Right atrium auricular region (tissue), 2 donors: ENCODE measurements at places on chromosomes 7 and 10. TPM values are rescaled to one million over a fixed set of nuclear protein-coding genes. Genes with fewer than 3 reads are reported as not detected.
A peak's percentile ranks its signal among the peaks of the same experiment; 100 is the strongest.

GRCh38 chr7:24718431-24718831 is 38.8 kb downstream of the GSDME start:
- no peaks in the 10 kb centered on the region for H3K27me3 ChIP-seq
- H3K4me3 ChIP-seq = no peak overlapping the region
- no peak overlapping the region for H3K27ac ChIP-seq

- DNase-seq = no peak
- no peaks in the 10 kb centered on the region for H3K27me3 ChIP-seq
- H3K27ac ChIP-seq = no peak overlapping the region
- no peak overlapping the region for H3K4me3 ChIP-seq
Measured at GRCh38 chr10:72638586-72639440, 12.9 kb upstream of the MICU1 start.

Gene OPN1SW
- total RNA-seq = not detected

GRCh38 chr10:133364645-133365431 is 7.0 kb upstream of the FUOM start:
- H3K4me1 ChIP-seq = no peaks in the 10 kb centered on the region
- DNase-seq = no peak
- H3K27ac ChIP-seq = no peak overlapping the region
- H3K36me3 ChIP-seq = peaks cover 60% of the 10 kb centered on the region
- H3K27me3 ChIP-seq = no peaks in the 10 kb centered on the region

DNA sequence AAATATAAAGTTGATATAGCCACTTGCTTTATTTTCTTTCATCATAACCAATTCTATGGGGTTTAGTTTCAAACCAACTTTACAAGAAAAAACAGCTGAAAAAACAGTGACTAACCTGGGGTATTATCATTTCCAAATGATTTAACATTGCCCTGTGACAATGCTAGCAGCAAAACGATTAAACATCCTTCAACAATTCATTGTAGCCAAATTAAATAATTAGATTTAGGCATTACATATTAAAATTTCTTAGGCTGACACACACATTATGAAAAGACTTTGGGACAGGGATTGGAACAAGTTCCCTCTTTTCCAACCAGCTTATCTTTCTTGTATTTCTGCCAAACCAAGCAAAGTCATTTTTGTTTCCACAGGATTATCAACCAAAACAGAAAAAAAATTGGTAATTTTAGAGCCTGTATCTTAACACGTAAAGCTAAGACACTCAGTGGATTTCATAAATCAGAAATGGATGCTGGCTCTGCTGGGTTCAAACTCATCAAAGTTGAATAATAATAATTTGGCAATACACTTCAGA is 84.0 kb downstream of the SEMA3D start:
- H3K4me1 ChIP-seq = no peaks in the 10 kb centered on the region
- H3K27ac ChIP-seq = no peak overlapping the region
- no peaks in the 10 kb centered on the region for H3K27me3 ChIP-seq
- H3K4me3 ChIP-seq = no peak overlapping the region
- no peak for DNase-seq

DNA sequence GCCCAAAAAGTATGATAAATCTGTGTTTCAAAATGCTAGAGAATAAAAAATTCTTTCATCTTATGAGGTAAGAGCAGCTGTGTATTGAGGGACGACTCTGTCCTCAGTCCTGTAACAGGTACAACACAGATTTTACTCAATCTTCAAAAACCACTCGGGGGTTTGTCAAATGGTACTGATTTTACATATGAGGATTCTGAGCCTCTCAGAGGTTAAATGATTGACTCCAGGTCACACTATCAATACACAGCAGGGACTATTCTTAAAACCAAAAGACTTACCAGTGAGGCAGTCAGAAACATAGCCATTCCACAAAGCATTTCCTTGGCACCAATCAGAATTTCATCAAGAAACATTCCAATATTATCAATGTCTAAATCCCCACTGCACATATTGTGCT is 95.5 kb downstream of the SGMS1 start:
- no peak for DNase-seq
- no peak overlapping the region for H3K4me3 ChIP-seq
- H3K27ac ChIP-seq = no peak overlapping the region
- H3K4me1 ChIP-seq = no peaks in the 10 kb centered on the region
- H3K36me3 ChIP-seq = no peaks in the 10 kb centered on the region

- H3K27ac ChIP-seq = no peak overlapping the region
- no peaks in the 10 kb centered on the region for H3K36me3 ChIP-seq
- no peaks in the 10 kb centered on the region for H3K27me3 ChIP-seq
- no peak overlapping the region for H3K4me3 ChIP-seq
Measured at GRCh38 chr10:90007226-90007625, 305.8 kb downstream of the KIF20B start.

GRCh38 chr10:28880683-28880950 is 203.3 kb downstream of the BAMBI start:
- H3K4me1 ChIP-seq = no peaks in the 10 kb centered on the region
- no peak overlapping the region for H3K4me3 ChIP-seq
- no peaks in the 10 kb centered on the region for H3K36me3 ChIP-seq
- DNase-seq = no peak

Gene DNAJC12
- 6.0 TPM for total RNA-seq

- peaks cover 18% of the 10 kb centered on the region for H3K36me3 ChIP-seq
- DNase-seq = no peak
- H3K4me1 ChIP-seq = no peaks in the 10 kb centered on the region
- H3K4me3 ChIP-seq = peak within 1 kb of the TSS; percentile 64
- H3K27me3 ChIP-seq = no peaks in the 10 kb centered on the region
Measured at GRCh38 chr10:45000752-45001380, at the start of gene ZNF22. Gene ZNF22 (plus strand): TSS chr10:45000923. CDS start chr10:45003369, 2,446 bp downstream.

Gene RADIL
- total RNA-seq = 16.0 TPM

GRCh38 chr10:129174232-129175014 is 292.6 kb upstream of the MGMT start:
- H3K36me3 ChIP-seq = no peaks in the 10 kb centered on the region
- H3K27me3 ChIP-seq = no peaks in the 10 kb centered on the region
- H3K27ac ChIP-seq = no peak overlapping the region

DNA sequence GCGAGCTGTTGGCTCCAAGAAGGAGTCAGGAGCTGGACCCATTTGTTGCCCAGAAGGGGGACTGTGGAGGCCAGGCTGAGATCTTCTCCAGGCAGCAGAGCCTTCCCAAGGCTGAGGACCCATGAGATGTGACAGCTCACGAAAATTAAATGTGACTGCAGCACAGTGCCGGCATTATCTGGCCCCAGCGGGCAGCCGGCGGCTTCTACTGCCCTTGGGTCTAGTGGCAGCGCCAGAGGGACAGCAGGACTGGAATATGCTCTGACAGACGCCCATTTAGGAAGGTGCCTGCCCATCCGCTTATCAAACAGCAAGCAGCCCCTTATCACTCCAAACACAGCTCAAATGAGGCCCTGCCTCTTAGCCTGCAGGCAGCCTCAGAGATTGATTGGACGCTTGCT is 122.9 kb upstream of the LYZL2 start:
- H3K27ac ChIP-seq = peak overlapping the region; percentile 63
- no peak for DNase-seq
- H3K36me3 ChIP-seq = no peaks in the 10 kb centered on the region
- no peak overlapping the region for H3K4me3 ChIP-seq
- no peaks in the 10 kb centered on the region for H3K27me3 ChIP-seq

DNA sequence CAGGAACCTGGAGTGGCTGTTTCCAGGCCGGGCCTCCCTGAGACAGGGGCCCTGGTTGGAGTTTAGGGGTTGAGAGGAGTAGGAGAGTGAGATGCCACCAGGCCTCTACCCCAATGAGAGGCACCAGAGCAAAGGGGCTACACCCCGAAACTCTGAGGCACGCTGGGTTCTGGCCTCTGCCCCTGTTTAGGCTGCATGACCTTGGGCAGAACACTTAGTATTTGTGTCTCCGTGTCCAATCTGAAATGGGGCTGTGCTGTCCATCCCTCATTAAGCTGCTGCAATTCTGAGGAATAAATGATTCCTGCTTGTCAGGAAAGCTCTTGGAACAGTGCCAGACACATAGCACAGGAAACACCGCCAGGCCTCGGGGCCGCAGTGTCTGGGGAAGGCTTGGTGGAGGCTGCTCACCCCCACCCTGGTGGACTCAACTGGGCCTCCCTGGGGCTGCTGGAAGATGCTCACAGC is 40.5 kb upstream of the SAMD8 start:
- H3K27ac ChIP-seq = peak overlapping the region; percentile 62
- DNase-seq = no peak
- H3K4me1 ChIP-seq = no peaks in the 10 kb centered on the region
- H3K36me3 ChIP-seq = no peaks in the 10 kb centered on the region
- no peaks in the 10 kb centered on the region for H3K27me3 ChIP-seq

DNA sequence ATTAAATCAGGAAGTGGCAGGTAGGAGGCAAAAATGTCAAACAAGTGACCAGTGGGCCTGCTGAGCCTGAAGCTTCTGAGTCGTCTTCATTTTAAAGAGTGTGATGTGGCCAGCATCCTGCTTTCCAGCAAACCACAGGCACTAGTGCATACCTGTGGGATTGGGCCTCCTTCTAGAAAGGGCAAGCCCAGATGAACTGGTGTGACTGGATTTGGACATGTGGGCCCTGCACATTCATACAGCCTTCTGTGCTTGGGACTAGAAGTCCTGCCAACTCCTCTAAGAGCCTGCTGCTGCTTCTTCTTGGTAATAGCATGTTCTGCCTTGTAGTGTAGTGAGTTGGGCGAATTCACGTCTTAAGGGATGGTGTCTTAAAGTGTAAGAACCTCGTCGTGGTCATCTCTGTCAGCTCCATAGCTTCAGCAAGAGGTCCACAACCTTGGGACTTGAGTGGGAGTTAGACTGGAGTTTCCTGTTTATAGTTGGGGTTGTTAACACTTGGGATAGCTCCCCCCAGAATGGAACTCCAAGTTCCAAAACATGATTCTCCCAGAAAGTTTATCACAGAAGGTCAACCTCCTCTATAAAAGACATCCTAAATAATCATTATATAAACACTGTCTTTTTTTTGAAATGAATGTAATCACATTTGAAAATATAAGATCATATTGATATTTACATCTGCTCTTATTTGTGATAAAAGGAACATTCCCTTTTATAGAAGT is 11.2 kb downstream of the BMPER start:
- no peaks in the 10 kb centered on the region for H3K4me1 ChIP-seq
- H3K27ac ChIP-seq = no peak overlapping the region
- no peak for DNase-seq
- H3K36me3 ChIP-seq = no peaks in the 10 kb centered on the region

- DNase-seq = no peak
- H3K27me3 ChIP-seq = no peaks in the 10 kb centered on the region
- no peak overlapping the region for H3K27ac ChIP-seq
Measured at GRCh38 chr10:70664702-70665195, 7.6 kb upstream of the ADAMTS14 start.

Gene PDCD11
- 11.2 TPM for total RNA-seq

Gene CYP3A4
- total RNA-seq = not detected

DNA sequence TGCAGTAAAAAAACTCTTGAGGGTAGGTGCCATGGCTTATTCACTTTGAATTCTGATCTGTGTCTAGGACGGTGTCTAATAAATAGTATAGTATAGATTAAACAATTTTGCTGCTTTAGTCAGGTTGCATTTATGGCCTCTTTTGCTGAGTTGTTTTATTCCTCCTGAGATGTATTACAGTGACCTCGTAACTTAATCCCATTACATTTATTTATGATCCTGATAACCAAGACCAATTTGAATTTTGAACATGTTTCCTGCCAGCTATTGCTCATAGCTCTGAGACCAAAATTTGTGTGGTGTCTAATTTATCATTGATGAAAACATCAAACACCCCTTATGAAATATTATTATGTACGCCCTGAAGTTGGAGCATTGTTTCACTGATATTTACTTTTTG is 381.9 kb upstream of the SEMA3C start:
- no peaks in the 10 kb centered on the region for H3K27me3 ChIP-seq
- no peaks in the 10 kb centered on the region for H3K4me1 ChIP-seq
- H3K36me3 ChIP-seq = no peaks in the 10 kb centered on the region
- no peak for DNase-seq
- no peak overlapping the region for H3K27ac ChIP-seq

GRCh38 chr7:119065966-119066365 is 841.5 kb downstream of the ANKRD7 start:
- no peak overlapping the region for H3K4me3 ChIP-seq
- no peaks in the 10 kb centered on the region for H3K27me3 ChIP-seq
- no peak for DNase-seq
- H3K4me1 ChIP-seq = no peaks in the 10 kb centered on the region
- no peaks in the 10 kb centered on the region for H3K36me3 ChIP-seq

GRCh38 chr7:74439541-74439940 is 14.2 kb upstream of the GTF2IRD1 start:
- no peak overlapping the region for H3K4me3 ChIP-seq
- H3K27me3 ChIP-seq = no peaks in the 10 kb centered on the region
- H3K4me1 ChIP-seq = no peaks in the 10 kb centered on the region
- no peak for DNase-seq
- H3K36me3 ChIP-seq = no peaks in the 10 kb centered on the region

- no peak for DNase-seq
- H3K4me3 ChIP-seq = no peak overlapping the region
- no peak overlapping the region for H3K27ac ChIP-seq
- no peaks in the 10 kb centered on the region for H3K27me3 ChIP-seq
- no peaks in the 10 kb centered on the region for H3K36me3 ChIP-seq
Measured at GRCh38 chr7:96285579-96285978, 36.3 kb downstream of the SLC25A13 start.

DNA sequence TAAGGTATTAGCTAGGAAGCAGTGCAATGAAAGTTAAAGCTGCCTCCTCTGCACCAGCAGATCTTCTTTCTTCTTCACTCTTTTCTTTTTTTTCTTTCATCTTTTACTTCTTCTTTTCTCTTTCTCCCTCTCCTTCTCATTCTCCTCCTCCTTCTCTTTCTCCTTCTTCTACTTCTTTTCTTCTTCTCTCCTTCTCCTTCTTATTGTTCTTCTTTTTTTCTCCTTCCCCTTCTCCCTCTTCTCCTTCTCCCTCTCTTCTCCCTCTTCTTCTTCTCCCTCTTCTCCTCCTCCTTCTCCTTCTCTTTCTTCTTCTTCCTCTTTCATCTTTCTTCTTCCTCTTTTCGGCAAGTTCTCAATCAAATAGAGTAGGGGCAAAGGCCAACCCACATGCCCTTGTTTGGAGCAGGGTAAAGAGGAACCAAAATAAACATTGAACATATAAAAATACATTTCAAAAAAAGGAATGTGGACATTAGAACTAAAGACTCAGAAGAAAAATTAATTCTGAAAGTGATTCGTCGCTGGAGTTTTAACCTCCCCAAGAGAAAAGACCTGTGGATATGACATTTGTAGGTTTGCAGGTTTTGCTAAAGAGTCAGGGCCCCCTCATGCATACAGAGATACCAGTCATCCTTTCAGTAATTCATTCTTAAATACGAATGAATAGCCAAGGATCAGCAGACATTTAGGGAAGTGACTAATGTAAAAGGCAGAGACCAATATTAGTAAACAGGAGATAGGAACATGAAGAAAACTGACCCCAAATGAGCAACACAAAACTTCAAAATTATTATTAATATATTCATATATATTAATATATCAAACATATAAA is 93.0 kb upstream of the RSU1 start:
- no peak overlapping the region for H3K27ac ChIP-seq
- H3K36me3 ChIP-seq = no peaks in the 10 kb centered on the region
- no peak overlapping the region for H3K4me3 ChIP-seq
- H3K4me1 ChIP-seq = no peaks in the 10 kb centered on the region
- no peak for DNase-seq

Gene NKX1-2
- total RNA-seq = not detected
